ENCODE measurements at places on chromosomes 5 and 9.

GRCh38 chr9:75941577-75942311 lies 51.3 kb downstream of the PCSK5 start:
- no peaks in the 10 kb centered on the region for H3K27me3 ChIP-seq
- H3K27ac ChIP-seq: peak overlapping the region; percentile 51
- no peak overlapping the region for H3K4me3 ChIP-seq
- H3K4me1 ChIP-seq: no peaks in the 10 kb centered on the region

GRCh38 chr9:120677965-120678364 lies 36.3 kb downstream of the MEGF9 start:
- H3K27me3 ChIP-seq: no peaks in the 10 kb centered on the region
- H3K36me3 ChIP-seq: no peaks in the 10 kb centered on the region
- H3K27ac ChIP-seq: no peak overlapping the region
- no peak overlapping the region for H3K4me3 ChIP-seq

DNA sequence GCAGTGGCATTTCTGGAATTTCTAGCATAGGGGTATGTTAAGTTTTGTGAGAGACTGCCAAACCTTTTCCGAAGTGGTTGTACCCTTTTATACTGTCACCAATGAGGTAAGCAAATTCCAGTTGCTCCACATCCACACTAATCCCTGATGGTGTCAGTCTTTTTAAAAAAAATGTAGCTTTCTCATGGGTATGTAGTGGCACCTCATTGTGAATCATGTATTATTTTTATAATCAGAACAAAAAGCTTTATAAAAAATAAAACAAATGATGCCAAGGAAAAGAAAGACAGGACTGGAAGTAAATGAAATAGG lies 93.4 kb upstream of the CLINT1 start:
- H3K27ac ChIP-seq: no peak overlapping the region
- H3K4me1 ChIP-seq: peaks cover 6% of the 10 kb centered on the region
- no peak for DNase-seq
- no peaks in the 10 kb centered on the region for H3K27me3 ChIP-seq
- no peaks in the 10 kb centered on the region for H3K36me3 ChIP-seq
- no peak overlapping the region for H3K4me3 ChIP-seq

- H3K4me3 ChIP-seq: no peak overlapping the region
- no peak overlapping the region for H3K27ac ChIP-seq
- no peaks in the 10 kb centered on the region for H3K27me3 ChIP-seq
- H3K4me1 ChIP-seq: no peaks in the 10 kb centered on the region
- DNase-seq: no peak
- no peaks in the 10 kb centered on the region for H3K36me3 ChIP-seq
Measured at GRCh38 chr5:137872466-137872865, 4.8 kb downstream of the MYOT start.

GRCh38 chr9:515665-516064 lies 301.0 kb downstream of the DOCK8 start:
- peaks cover 24% of the 10 kb centered on the region for H3K4me1 ChIP-seq
- H3K27ac ChIP-seq: no peak overlapping the region
- no peaks in the 10 kb centered on the region for H3K36me3 ChIP-seq

GRCh38 chr9:130447193-130447816 lies 2.5 kb downstream of the ASS1 start:
- DNase-seq: no peak
- H3K4me1 ChIP-seq: peaks cover 72% of the 10 kb centered on the region
- H3K27me3 ChIP-seq: peaks cover 5% of the 10 kb centered on the region
- H3K4me3 ChIP-seq: no peak overlapping the region

DNA sequence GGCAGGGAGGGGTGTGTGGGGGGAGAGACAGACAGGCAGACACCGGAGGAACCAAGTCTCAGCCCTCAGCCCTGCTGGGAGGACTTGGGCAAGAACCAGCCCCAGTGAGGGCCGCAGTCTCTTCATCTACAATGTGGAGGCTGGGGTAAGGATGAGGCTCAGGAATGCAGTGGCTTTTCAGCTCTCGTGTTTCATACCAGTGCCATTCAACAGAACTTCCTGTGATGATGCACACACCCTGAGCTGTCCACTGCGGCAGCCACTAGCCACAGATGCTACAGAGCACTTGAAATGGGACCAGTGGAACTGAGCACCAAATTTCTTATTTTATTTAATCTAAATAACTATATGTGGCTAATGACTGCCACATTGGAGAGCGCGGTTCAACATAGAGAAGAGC lies 10.7 kb downstream of the CAMK2A start:
- H3K27ac ChIP-seq: no peak overlapping the region
- no peak for DNase-seq
- no peaks in the 10 kb centered on the region for H3K4me1 ChIP-seq
- no peaks in the 10 kb centered on the region for H3K36me3 ChIP-seq

- H3K27ac ChIP-seq: no peak overlapping the region
- peaks cover 54% of the 10 kb centered on the region for H3K4me1 ChIP-seq
Measured at GRCh38 chr5:172106511-172107356, 81.3 kb downstream of the STK10 start.

- H3K4me1 ChIP-seq: peaks cover 36% of the 10 kb centered on the region
- H3K27me3 ChIP-seq: no peaks in the 10 kb centered on the region
- no peak overlapping the region for H3K4me3 ChIP-seq
- H3K36me3 ChIP-seq: no peaks in the 10 kb centered on the region
- DNase-seq: no peak
Measured at GRCh38 chr5:34688015-34688810, 32.1 kb downstream of the RAI14 start.
